Fibroblast of the aortic adventitia (primary cell): ENCODE measurements at places on chromosomes 3 and 15.

GRCh38 chr3:13550423-13550690, 1.4 kb downstream of the FBLN2 start:
- DNase-seq = no peak

DNA sequence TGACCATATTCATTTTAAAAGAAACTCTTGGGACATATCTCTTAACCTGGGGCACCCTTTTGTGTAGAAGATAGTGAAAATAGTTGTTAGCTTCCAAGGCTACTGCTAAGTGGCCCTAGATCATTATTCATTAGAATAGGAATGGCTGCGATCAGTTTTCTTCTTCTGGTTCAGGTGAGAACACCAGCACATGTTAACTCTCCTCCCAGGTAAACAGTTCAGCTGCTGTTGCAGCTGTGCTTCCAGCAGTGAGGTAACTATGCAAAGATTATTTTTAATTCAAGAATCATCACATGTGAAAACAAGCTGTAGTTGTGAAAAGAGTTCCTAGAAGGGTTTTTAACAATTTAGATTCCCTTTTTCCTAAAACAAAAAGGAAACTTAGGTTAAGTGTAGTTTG, 43.3 kb downstream of the ZPLD1 start:
- no peak for DNase-seq

DNA sequence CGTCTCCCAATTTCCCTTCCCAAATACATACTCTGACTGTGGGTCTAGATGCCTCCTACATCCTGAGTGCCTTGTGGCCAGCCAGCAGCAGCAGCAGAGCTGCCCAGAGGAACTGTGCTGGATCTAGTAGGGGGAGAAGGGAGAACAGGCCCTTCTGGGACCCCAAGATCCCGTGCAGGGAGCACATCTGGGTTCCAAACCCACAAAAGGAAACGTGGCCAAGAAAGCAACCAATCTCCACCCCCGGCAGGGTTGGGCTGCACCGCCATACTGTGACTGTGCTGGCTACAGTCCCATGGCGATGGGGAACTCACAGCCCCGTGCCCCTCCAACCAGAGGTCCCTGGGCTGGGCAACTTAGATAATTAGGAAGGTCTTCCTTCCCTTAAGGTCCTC, 86.3 kb downstream of the PPCDC start:
- no peak for DNase-seq

GRCh38 chr15:23069496-23070166, 30.3 kb upstream of the TUBGCP5 start:
- DNase-seq = no peak

GRCh38 chr3:8578282-8578681, 66.3 kb downstream of the SSUH2 start:
- DNase-seq = peak; percentile 79

DNA sequence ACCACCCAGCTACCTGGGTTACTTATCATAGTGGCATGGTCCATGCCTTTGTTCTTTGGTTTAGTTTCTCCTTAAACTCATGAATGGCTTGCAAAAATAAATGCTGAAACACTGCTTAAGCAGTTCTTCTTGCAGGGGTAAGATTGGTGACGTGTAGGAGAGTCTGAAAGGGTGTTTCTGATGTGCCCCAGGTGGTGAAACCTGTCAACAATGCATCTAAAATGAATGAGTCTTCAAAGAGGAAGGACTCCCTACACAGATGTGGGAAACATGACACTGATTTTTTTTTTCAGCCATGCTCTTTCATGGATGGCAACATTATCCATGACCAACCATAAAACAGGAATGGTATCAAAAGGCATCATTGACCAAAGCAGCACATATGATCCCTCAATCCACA, 72.0 kb downstream of the KCNH8 start:
- no peak for DNase-seq

GRCh38 chr3:52633786-52634185, 51.9 kb downstream of the PBRM1 start:
- DNase-seq = no peak

- DNase-seq = no peak
These were observed 36.8 kb upstream of the POLG start for GRCh38 chr15:89371228-89372044.

GRCh38 chr3:112744825-112745566, 101.7 kb downstream of the CD200R1L start:
- DNase-seq = peak; percentile 96

DNA sequence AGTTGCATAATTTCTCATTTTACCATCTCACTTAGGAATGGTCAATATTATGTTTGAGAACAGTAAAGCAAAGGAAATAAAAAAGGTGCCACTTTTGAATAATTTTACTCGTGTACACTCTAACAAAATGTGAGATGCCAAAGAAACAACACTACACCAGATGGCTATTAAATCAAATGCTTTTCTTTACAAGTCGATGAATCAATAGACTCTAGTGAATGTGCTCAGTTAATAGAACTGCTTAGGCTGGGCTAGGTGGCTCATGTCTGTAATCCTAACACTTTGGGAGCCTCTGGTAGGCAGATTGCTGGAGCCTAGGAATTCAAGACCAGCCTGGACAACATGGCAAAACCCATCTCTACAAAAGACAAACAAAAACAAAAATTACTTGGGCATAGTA, 87.9 kb downstream of the ZNF609 start:
- DNase-seq = no peak

DNA sequence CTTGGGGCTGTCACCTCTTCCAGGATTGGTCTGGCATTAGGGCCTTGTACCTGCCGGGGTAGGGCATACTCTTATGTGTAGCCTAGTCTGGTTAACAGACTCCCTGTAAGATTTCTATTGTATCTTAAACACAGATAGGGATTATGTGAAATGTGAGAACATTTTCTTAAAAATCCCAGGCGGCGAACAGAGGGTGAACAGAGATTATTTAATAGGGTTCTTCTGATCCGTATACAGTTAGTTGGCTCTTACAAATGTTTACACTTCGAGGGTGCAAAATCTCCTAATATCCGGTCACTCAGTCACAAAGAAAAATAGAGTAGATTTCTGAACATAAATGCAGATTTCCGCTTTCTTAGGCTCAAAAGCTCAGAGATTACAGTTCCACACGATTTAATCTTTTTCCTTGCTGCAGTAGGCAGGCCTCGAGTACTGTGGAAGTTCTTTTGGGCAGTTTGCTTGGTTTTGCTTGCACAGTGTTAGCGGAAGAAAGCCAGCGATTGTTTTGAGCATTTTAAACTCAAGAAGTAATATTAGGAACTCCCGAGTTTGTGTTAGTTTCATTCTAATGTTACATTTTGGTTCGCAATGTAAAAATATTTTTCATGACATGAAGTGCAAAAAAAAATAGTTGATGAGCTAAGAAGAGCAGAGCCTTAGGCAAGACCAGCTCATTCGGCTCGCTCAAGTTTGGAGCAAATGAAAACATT, 993 bp downstream of the PLCL2 start:
- peak; percentile 56 for DNase-seq

DNA sequence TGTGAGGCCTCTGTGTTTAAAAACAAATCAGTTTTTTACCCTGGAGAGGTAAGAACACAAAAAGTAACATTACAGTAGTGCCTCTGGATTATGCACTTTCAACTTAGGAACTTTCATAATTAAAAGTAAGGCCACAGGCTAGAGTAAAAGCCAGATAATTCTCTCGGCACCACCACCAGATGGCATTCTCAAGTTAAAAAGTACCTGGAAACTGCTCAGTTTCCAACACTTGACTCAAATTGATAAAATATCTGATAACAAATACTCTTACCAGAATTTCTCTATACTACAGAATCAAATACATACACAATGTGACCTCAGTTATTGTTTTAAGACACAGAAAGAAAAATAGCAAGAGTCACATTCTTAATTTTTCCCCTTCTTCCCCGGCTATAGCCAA, 19.9 kb downstream of the SPICE1 start:
- DNase-seq = peak; percentile 61

DNA sequence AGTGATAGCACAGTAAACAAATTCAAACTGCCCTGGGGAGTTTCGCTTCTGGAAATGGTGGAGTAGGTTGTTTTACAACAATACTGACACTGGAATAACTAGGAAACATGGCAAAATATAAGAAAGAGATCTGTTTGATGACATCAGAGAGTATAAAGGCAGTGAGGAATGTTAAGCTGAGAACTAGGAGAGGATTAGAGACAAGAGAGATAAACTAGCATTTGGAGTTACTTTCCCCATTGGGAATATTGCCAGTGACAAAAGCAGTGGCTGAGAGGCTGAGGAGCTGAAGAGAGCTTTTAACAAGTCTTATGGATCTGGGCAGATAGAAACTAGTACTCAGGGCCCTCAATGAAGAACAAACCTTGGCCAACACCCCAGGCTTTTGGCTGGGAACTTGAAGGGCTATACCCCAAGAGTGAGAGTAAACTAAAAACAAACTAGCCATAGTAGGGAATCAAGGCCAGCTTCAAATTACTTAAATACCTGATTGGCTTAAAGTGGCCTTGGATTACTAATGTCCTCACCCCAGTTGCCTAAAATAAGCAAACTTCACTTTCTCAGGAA, 280.4 kb downstream of the KLF13 start:
- peak; percentile 30 for DNase-seq

GRCh38 chr3:172607305-172608121, 84.3 kb upstream of the TNFSF10 start:
- peak; percentile 91 for DNase-seq

DNA sequence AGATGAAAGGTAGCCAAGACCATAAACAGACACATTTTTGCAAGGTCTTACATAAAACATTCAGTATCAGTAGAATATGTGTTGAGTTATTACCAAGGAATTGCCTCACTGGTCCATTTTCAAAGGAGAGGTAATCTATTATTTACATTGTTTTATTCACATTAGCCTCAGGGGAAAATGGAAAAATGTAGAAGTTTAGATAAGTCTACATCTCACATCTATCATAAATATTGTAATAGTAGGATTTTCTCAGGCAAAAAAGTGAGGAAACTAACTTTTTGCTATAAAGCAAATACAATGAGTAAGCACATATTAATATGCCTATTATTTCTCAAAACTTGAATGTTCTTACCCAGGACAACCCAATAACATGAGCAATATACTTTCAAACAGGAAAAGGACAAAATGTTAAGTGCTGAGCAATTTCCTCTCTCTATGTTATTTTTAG, 184.6 kb upstream of the AGTR1 start:
- DNase-seq = peak; percentile 92

DNA sequence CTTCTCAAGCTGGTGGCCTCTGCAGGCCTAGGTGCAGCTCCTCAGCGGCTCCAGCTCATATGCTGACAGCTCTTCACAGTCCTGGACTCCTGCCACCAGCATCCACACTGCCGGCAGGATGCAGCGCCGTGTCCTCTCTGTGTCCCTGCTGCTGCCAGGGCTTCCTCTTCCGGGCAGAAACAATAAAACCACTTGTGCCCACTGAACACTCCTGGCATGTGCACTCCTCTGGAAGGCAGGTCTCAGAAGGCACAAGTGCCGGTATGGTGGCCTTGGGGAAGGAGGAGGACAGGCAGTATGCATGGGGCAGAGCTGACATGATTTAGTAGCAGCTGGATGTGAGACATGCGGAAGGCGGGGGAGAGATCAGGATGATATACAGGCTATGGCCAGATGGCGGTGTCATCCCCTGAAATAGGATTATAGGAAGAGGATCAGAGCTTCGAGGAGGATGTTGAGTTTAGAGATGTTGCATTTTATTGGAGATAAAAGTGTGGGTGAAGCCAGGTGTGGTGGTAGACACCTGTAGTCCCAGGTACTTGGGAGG, 7.5 kb upstream of the MAN2A2 start:
- DNase-seq = no peak

GRCh38 chr3:27728195-27729087, 6.3 kb upstream of the EOMES start:
- DNase-seq = no peak

GRCh38 chr15:48584090-48584811, 61.3 kb downstream of the FBN1 start:
- no peak for DNase-seq
